ENCODE measurements at places on chromosomes 2 and 18. TPM values are rescaled to one million over a fixed set of nuclear protein-coding genes. Genes with fewer than 3 reads are reported as not detected.

HOXD1 gene
- not detected for total RNA-seq

REL gene
- 85.3 TPM for total RNA-seq

WNT6 gene
- 0.34 TPM for total RNA-seq

EVX2 gene
- not detected for total RNA-seq

GLI2 gene
- not detected for total RNA-seq

SULT1C3 gene
- total RNA-seq, result not detected

DNA sequence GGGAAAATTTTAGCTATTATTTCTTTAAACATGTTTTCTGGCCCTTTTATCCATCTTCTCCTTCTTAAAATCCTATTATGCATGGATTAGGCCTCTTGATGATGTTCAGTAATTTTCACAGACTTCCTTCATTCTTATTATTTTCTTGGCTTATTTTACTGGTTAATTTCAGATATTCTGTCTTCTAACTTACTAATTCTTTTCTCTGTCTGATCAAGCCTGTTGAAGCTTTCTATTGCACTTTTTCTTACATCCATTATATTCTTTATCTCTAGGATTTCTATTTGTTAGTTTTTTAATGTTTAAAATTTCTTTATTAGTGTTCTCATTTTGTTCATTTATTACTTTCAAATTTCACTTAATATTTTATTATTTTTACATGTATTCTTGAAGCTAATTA, 105.3 kb upstream of the GALNT13 start:
- no peaks in the 10 kb centered on the region for H3K27me3 ChIP-seq
- no peaks in the 10 kb centered on the region for H3K4me1 ChIP-seq
- H3K36me3 ChIP-seq, result no peaks in the 10 kb centered on the region
- DNase-seq, result no peak
- no peak overlapping the region for H3K27ac ChIP-seq

GRCh38 chr18:76055025-76055424, 440.0 kb downstream of the ZNF516 start:
- H3K36me3 ChIP-seq, result no peaks in the 10 kb centered on the region
- H3K27ac ChIP-seq, result no peak overlapping the region
- H3K4me1 ChIP-seq, result no peaks in the 10 kb centered on the region
- no peak for DNase-seq
- H3K4me3 ChIP-seq, result no peak overlapping the region
- H3K27me3 ChIP-seq, result peaks cover 1% of the 10 kb centered on the region

- no peaks in the 10 kb centered on the region for H3K27me3 ChIP-seq
- peaks cover 28% of the 10 kb centered on the region for H3K4me1 ChIP-seq
- no peak overlapping the region for H3K27ac ChIP-seq
These were observed 27.2 kb upstream of the NFE2L2 start for GRCh38 chr2:177291701-177292100.

GRCh38 chr2:68833162-68833561, 38.0 kb downstream of the BMP10 start:
- H3K4me1 ChIP-seq, result peaks cover 74% of the 10 kb centered on the region
- no peak for DNase-seq
- no peak overlapping the region for H3K4me3 ChIP-seq
- peaks cover 3% of the 10 kb centered on the region for H3K36me3 ChIP-seq
- no peak overlapping the region for H3K27ac ChIP-seq
- no peaks in the 10 kb centered on the region for H3K27me3 ChIP-seq

DNA sequence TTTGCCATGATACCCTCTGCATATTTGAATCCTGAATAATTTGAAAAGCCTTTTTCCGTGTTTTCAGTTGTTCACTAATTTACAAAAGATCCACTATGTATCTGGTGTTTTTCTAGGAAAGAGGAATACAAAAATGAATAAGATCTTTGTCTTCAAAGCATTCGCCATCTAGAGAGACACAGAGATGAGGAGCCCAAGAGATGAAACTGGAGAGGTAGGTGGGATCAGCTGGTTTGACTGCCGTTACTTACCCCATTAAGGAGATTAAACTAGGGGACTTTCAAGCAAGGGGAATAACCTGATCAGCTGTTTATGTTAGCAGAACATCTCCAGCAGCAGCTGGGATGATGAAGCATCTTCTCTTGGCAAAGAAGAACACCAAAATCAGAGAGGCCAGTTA, 150.2 kb upstream of the SATB2 start:
- no peak for DNase-seq
- no peaks in the 10 kb centered on the region for H3K4me1 ChIP-seq
- H3K27me3 ChIP-seq, result peaks cover 6% of the 10 kb centered on the region
- no peak overlapping the region for H3K27ac ChIP-seq

DNA sequence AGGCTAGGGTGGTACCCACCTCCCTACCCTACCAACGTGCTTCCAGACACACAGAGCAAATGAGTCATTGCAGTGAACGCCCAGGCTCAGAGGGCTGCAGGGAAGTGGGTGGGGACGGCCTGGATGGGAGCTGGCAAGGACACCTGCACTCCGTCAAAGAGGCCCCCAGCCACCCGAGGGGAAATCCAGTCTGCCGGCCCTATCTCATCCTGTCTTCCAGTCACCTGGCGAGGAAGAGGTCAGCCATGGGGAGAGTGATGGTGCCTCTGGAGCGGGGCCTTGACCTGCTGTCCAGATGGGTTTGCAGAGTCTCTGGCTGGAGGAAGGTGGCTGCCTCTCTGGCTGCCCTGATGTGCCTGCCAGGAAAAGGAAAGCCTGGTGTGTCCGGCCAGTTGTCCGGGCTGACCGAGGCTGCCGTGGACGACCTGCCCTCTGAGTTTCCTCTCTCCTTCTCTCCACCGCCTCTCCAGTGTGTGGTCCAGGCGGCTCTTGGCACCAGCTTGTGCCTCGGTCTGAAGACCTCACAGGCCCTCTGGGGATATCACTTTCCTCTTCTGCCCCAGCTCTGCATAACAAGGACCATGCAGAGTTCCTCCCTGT, 209.7 kb upstream of the COPS8 start:
- H3K4me3 ChIP-seq, result no peak overlapping the region
- no peak overlapping the region for H3K27ac ChIP-seq
- H3K4me1 ChIP-seq, result peaks cover 6% of the 10 kb centered on the region
- no peak for DNase-seq

GRCh38 chr2:168450171-168450570, 5.9 kb upstream of the CERS6 start:
- peaks cover 3% of the 10 kb centered on the region for H3K36me3 ChIP-seq
- no peaks in the 10 kb centered on the region for H3K27me3 ChIP-seq
- peaks cover 15% of the 10 kb centered on the region for H3K4me1 ChIP-seq
- no peak for DNase-seq

GRCh38 chr2:211512806-211513205, 956.4 kb downstream of the CPS1 start:
- no peaks in the 10 kb centered on the region for H3K36me3 ChIP-seq
- no peaks in the 10 kb centered on the region for H3K27me3 ChIP-seq
- no peaks in the 10 kb centered on the region for H3K4me1 ChIP-seq
- H3K27ac ChIP-seq, result no peak overlapping the region
- DNase-seq, result no peak

DNA sequence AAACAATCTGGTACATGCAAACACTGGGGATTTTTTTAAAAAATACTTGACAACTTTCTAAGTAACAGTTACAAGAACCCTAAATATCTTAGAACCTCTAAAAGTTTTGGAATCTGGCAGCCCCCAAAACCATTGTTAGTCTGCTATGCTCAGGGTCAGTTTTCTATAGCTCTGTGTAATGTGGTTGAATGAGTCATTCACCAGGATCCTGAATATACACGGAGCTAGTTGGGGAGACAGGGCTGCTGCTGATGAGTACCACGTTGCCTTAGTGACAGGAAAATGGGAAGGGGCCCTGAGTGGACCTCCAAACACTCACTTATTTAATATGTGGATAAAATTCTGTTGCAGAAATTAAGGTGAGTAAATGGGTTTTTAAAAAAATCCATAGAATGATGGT, 36.9 kb upstream of the TANC1 start:
- no peaks in the 10 kb centered on the region for H3K4me1 ChIP-seq
- H3K27ac ChIP-seq, result no peak overlapping the region
- H3K4me3 ChIP-seq, result no peak overlapping the region
- H3K27me3 ChIP-seq, result no peaks in the 10 kb centered on the region

GRCh38 chr2:126220331-126220730, 435.6 kb upstream of the GYPC start:
- H3K4me1 ChIP-seq, result no peaks in the 10 kb centered on the region
- H3K36me3 ChIP-seq, result no peaks in the 10 kb centered on the region
- no peak overlapping the region for H3K4me3 ChIP-seq
- no peak overlapping the region for H3K27ac ChIP-seq
- DNase-seq, result no peak
- H3K27me3 ChIP-seq, result peaks cover 2% of the 10 kb centered on the region

Measured in activated CD8-positive, alpha-beta T cell treated with anti-CD3 and anti-CD28 coated beads for 36 hours (primary cell).